ENCODE measurements at places on chromosomes 12 and 14.

- peak; percentile 9 for DNase-seq
Observed at GRCh38 chr12:99111600-99111999, 466.5 kb downstream of the APAF1 start.

- peak; percentile 6 for DNase-seq
Observed at GRCh38 chr14:92973261-92973797, 50.4 kb downstream of the CHGA start.

- no peak for DNase-seq
Observed at GRCh38 chr14:69985463-69985862, 106.2 kb downstream of the SMOC1 start.

- no peak for DNase-seq
Observed at GRCh38 chr12:78204926-78205325, 374.2 kb downstream of the NAV3 start.

GRCh38 chr14:51327376-51327775, 87.3 kb downstream of the TMX1 start:
- DNase-seq = no peak

GRCh38 chr12:48903363-48903981, 21.8 kb downstream of the FKBP11 start:
- no peak for DNase-seq

GRCh38 chr12:6333566-6333965, 8.3 kb downstream of the TNFRSF1A start:
- no peak for DNase-seq

DNA sequence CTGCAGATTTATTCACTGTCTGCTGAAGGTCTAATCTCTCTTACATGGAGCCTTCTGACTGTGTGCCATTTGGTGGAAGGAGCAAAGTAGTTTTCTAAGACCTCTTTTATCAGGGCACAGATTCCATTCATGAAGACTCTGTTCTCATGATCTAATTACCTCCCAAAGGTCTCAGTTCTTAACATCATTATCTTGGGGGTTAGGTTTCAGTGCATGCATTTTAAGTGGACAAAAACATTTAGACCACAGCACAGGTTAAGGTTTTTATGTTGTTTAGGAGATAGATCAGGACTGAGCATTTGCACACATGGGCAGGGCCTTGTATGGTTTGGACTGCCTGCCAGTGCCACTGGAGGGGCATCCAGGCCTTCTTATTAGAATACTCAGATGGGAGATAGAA, 746.1 kb downstream of the C12orf50 start:
- DNase-seq = no peak

DNA sequence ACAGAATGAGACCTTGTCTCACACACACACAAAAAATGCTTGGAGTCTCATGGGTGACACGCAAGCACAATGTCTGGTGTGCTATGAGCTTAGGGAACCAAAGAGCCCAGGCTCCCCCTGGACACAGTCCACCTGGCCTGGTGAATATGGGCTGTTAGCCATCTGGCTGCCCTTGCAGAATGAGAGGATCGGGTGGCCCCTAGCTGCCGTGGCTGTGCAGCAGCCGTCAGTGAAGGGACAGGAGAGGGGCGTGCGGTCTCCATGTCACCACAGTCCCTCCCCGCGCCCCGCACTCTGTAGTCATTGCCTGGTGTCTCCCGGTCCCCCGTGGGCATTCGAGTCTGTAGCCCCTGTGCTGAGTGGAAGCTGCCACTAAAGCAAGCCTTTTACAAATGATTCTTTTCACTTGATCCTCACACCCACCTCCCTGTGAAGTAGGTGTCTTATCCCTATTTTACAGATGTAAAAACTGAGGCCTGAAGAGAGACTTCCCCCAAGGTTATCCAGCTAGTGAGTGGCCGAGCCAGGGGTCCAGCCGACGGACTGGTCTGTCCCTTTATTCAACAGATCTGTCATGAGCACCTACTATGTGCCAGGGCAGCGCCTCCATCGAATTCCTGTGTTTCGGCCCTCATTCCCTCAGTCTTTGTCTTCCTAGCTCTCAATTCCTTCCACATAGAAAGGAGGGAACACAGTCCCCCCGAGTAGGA, 18.8 kb downstream of the MVK start:
- no peak for DNase-seq

GRCh38 chr12:27865421-27865820, 85.4 kb upstream of the MANSC4 start:
- no peak for DNase-seq

DNA sequence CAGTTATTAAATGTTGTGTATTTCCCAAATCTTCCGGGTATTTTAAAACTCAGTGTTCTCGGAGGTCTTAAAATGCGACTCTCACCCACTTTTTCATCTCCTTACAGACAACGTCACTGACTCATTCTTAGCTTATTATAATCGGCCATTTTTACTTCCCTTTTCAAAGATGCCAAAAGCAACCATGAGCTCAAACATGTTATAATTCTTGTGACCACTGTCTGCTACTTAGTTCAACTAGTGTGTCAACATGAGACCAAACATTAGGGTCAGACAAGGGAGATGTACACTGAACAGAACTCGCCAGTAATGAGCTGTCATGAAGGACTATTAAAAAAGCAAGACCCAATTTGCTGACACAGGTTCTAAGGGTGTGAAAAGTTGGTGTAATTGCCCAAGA, 4.2 kb upstream of the GRIP1 start:
- DNase-seq = no peak

- no peak for DNase-seq
Observed at GRCh38 chr14:101761881-101762529, 496 bp downstream of the PPP2R5C start.

DNA sequence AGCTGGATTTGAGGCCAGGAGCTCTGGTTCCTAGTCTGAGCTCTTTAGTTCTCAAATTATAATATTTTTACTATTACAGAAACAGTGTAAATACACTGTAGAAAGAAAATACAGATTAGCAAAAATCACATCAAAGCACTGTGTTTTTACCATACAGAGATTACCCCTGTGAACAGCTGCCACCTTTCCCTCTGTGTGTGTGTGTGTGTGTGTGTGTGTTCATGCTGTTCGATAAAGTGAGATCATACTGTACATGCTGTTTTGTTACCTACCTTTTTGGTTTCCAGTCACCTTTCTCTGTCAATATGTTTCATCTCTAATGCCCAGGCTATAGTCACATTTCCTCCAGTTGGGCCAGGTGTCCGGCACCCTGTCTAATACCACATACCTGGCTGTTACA, 26.9 kb downstream of the MVK start:
- no peak for DNase-seq
